ENCODE measurements at places on chromosomes 16 and 17.

DNA sequence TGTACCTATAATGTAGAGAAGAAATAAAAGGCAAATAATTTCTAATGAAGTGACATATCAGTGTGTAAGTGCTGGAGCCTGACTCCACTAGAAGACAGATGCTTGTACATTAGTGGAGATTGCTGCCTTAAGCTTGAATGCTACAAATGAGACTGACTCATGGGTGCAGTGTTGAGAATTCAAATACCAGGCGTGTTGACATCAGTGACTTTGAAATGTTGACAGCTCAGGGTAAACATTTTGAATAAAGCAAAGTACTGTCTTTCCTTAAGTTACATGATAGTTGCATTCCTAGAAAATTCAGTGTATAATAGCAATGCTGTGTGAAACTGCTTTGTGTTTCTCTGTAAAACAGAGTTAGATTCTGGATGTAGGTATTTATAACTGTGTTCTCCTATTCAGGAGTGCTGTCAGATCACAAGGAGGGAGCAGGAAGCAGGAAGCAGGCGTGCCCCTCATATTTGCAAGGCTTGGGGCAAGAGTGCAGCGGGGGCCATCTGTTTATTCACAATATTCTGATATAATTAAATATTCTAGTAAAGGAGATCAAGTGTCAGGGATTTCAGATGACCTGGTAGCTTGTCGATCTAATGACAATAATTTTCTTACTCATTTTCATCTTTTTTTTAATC, 119.0 kb downstream of the SPECC1 start:
- ATAC-seq, result peak; percentile 64

GRCh38 chr17:63601439-63602371, 1.0 kb downstream of the TACO1 start:
- no peak for ATAC-seq

- ATAC-seq, result no peak
These were observed 22.0 kb downstream of the C16orf87 start for GRCh38 chr16:46808997-46809396.

- ATAC-seq, result peak; percentile 99
These were observed 6.4 kb upstream of the CMTM3 start for GRCh38 chr16:66598111-66598510.

GRCh38 chr16:68355447-68356248, 44.8 kb downstream of the PRMT7 start:
- peak; percentile 7 for ATAC-seq

- no peak for ATAC-seq
These were observed 7.3 kb upstream of the BCAR1 start for GRCh38 chr16:75258807-75259141.

DNA sequence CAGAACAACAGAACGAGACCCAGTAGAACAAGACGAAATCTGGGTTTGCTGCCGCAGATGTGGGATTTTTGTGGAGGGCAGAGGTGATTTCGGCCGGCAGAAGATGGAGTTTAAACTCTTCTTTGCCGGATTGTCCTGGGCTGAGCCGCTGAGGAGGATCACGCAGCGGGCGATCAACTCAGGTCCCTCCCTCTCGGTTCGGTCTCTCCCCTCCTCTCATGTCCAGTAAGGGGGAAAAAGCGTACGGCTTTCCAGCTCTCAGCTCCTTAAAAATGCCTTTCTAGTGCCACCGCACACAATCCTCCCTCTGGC, 2.5 kb downstream of the PHF12 start:
- ATAC-seq, result no peak

DNA sequence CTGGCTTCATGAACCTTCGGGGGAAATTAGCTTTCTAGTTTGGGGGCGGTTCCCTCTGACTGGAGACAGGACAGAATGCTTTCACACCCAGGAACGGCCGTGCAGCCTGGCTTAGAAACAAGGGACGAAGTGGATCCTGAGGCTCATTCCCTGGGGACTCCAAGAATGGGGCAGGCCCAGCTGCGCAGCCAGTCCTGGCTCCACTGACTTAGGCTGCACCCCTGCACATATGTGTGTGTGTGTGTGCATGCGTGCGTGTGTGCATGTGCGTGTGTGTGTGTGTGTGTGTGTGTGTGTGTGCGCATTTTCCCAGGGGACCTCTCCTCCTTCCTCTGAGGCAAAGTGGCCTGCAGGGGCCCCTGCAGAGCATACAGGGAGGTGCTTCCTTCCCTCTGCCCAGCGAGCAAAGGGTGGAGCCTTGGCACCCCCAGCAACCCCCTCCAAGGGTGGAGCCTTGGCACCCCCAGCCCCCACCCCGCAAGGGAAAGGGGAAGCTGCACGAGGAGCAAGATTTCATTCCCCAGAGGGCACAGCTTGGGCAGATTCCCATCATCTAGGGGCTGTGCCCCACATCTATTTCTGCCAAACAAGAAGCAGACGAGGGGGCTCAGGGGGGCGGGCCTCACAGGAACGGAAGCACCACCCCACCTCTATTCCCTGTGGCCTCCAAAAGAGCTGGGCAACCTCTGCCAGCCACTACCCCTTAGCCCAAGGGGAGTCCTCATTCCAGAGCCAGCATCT, 97.6 kb upstream of the CBX4 start:
- peak; percentile 41 for ATAC-seq

- no peak for ATAC-seq
These were observed 5.5 kb upstream of the ZNF750 start for GRCh38 chr17:82845163-82845807.

DNA sequence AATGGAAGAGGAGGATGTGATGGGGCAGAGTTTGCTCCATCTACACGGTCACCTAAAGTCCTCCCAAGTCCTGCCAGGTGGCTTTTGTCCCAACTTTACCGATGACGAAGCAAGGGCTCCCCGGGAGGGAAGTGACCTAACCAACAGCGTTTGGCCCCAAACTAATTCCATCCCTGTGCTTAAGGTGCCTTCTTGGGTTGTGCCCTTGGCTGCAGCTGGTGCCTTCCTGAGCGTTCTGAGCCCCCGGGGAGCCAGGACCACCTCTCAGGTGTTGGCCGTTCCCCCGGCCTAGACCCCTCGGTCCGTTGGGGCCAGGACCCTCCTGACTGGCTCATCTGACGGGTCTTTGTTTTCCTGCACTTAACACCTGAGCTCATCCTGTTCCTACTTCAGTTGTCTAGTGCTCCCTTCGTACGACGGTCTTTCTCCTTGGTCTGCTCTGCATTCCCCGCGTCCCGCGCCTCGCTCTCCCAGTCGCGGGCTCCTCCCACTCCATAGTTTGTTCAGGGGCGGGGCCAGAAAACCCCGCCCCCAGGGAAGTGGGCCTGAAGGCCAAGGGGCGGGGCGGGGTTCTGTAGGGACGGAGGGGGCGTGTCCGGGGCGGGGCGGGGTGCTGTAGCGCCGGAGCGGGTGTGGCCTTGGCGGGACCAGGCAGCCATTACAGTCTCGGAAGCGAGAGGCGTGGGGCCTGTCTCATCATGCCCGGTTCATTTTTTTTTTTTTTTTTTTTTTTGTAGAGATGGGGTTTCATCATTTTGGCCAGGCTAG, 822 bp upstream of the ZSCAN10 start:
- peak; percentile 92 for ATAC-seq

DNA sequence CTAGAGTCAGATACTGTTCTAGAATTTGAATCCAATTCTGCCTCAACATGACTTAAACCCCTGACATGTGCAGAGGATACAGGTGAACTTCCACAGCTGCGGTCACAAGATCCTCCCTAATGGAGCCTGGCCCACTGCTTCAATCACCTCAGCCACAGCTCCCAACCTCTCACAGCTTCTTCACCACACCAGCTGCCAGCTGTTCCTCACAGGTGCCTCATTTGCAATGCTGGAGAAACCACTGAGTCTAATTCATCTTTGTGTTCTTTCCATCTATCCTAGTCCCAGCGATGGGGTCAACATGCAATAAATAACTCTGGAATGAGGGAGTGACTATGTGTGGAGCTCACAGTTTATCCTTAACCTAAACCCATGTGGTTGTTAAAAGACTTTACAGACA, 72.0 kb upstream of the MAF start:
- ATAC-seq, result no peak

DNA sequence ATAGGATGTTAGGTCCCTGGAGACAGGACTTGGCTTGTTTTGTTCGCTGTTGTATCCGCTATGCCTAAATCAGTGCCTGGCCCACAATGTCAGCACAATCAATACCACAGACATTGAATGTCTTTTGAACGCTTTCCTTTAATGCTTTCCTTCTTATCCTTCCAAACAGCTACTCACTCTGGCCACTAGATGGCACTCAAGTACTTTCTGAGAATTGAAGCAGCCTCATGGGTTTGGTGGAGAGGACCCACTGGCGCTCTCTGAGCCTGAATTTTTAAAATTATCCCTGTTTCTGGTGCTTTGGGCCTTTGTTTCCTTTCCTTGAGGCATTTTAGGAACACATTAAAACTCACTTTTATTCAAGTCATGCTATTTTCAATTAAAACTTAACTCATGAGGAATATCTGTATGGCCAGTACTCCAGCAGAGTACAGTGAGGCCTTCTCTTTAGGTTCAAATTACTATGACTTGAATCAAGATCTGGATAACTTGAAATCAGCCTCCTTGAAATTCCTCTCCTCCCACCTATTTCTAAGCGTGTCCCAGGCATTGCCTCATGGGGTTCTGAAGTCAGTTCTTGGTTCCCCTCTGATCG, 3.2 kb upstream of the NLRP1 start:
- peak; percentile 81 for ATAC-seq

DNA sequence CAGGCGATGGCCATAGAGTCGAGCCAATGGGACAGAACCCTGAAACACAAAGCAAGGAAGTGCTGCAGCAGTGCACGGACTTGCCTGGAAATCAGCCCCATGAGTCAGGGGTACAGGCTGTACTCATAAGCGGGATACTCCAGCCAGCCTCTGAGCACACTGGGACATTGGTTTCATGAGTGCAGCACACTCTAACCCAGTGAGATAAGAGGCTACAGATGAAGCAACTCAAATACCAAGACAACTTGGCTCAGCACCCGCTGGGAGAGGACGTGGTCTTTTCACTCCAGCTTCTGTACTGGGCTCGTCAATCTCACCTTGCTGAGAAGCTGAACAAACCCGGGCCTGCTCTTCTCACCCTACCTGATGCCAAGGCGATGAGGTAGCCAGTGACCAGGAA, 98.2 kb downstream of the AXIN2 start:
- no peak for ATAC-seq

- ATAC-seq, result peak; percentile 98
These were observed at the start of gene IKZF3 for GRCh38 chr17:39863918-39864746. Gene IKZF3, minus strand, starts transcription at chr17:39864312. Its CDS starts 186 bp downstream, at chr17:39864126.

GRCh38 chr16:30541502-30542329, 7.1 kb upstream of the ZNF747 start:
- ATAC-seq, result no peak

DNA sequence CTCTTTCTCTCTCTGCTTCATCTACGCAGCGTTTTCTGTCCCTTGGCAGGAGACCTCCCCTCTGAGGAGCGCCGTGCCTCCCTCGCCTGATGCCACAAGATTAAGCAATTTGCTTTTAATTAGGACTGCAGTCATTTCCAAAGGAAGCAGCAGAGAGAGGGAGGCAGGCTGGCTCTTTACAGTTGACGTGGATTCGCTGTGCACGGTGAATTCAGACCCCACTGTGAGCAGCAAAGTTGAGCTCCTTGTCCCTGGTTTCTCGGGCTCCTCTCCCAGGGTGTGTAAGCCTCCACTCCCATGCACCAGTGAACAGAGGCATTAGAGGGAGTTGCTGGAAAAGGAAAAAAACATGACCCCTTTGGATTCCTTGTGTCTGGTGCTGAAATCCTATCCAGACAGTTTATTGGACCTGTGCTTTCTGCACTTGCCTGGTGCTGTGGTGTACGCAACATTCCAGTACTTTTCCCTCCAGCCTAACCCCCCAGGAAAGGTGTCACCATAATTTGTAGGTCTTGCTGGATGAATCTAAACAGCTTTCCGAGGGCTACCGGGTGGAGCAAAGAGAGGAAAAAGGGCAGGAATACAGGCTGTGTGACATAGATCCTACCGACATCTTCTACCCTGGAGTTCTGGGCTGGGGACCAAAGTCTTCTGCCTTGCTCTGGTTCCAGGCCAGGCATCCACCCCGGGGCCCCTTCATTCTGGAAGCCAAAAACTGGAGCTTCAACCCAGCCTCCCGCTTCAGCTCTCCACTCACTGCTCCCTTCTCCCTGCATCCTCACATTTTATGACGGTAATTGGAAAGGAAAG, 171.0 kb downstream of the MAF start:
- ATAC-seq, result no peak

DNA sequence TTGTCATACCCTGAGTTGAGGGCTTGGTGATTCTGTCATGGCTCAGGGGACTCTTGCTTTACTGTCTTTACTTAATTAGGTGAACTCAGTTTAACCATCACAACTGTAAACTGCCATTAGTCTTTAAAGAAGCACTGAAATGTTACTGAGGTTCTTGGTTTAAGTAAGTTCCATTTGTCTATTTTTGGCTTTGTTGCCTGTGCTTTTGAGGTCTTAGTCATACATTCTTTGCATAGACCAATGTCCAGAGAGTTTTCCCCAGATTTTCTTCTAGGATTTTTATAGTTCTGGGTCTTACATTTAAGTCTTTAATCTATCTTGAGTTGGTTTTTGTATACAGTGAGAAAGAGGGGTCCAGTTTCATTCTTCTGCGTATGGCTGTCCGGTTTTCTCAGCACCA, 137.5 kb downstream of the SOCS1 start:
- no peak for ATAC-seq
